ENCODE measurements at places on chromosomes 7 and 10.

DNA sequence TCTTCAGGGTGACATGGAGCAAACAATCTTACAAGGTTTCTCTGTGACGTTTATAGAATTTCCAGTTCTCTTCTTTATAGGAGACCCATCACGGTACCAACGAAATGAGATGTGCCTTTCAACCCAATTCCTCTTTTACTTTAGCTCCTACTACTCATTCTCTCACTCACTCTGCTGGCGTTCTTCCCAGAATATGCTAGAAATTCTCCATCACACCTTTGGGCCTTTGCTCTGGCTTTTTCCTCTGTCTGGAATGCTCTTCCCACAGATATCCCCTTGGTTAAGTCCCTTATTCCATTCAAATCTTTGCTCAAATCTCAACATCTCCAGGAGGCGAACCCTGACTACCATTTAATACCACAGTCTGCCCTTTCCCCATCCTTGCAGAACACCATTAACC, 39.0 kb downstream of the SEMA3C start:
- DNase-seq = no peak

DNA sequence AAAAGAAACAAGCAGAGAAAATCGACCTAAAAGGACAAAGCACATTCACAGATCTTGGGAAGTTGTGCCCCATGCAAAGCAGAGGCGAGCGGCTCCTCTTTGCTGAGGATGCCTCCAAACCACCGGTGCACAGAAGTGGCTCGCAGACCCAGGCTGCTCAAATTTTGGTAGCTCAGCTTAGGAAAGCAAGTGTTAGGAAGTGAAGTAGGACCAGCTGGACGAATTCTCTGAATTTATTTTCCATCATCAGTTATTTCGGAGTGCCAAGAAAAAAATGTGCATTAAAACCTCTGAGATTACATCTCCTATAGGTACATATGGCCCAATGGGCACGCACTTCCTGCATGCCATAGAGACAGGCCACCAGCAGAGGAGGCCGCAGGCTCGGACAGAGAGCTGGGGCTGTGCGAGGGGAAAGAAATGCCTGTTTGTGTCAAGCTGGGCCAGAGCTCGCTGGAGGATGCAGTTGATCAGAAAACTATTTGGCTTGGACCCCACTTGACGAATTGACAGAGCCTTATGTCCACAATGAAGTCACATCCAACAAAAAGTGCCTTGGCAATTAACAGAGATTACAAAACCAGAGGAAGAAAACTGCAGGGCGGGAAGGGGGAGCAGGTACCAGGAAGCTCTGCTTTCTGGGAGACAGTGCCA, 122.3 kb upstream of the LYZL2 start:
- DNase-seq = peak; percentile 90

- DNase-seq = no peak
These were observed 10.2 kb downstream of the BRI3 start for GRCh38 chr7:98291717-98292116.

DNA sequence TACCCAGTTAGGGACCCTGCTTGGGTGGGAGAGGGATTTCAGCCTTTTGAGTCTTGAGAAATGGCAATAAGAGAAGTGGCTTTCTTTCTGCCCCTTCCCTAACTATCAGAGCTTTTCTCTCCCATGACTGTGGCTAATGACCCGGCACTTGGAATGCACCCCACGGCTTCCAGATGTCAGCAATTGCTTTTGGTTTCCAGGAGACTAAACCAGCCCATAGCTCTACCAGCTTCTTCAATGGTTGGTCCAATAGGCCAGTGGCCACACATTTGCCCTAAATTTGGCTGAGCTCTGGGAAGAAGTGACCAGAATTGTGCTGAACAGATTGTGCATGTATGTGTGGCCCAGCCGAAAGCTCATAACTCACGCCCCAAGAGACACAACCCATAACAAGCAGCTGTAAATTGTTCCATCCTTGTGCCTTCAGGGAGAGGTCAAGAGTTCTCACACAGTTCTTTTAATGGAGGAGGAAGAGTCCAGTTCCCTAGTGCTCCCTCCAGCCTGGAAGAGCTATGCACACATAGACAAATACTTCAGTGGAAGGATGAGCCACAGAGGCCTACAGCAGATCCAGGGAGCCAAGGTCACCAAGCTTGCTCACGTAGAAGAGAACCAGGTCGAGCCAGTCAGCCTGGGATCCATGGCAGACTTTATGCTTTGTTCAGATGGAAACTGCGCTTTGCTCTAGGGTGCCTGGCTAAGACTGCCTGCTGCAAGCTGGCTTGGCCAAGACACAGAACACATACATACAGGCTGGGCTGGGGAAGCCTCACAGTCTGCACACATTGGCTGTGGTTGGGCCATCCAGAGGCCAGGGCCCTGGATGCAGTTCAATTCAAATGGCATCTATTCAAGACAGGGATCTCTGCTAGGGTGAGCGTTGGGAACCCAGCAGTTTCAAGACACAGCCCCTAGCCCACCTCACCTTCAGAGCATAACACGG, 131.8 kb upstream of the HABP2 start:
- DNase-seq = no peak

DNA sequence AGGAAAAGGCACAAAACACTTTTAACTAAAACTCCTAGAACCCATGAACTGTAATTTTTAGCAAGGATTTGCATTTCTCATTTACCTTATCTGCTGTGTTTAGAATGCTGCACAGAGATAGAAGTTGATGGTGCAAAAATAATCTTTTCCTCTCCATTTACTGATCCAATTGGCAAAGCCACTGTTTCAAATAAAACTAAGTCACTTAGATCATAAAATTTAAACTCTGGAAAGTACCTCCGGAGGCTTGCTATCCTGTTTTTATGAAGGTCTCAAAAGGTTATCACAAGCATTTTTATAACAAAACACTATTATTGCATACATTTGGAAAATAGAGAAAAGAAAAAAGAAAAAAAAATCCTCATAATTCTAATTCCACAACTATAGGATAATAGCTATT, 7.6 kb downstream of the CPA2 start:
- DNase-seq = no peak

DNA sequence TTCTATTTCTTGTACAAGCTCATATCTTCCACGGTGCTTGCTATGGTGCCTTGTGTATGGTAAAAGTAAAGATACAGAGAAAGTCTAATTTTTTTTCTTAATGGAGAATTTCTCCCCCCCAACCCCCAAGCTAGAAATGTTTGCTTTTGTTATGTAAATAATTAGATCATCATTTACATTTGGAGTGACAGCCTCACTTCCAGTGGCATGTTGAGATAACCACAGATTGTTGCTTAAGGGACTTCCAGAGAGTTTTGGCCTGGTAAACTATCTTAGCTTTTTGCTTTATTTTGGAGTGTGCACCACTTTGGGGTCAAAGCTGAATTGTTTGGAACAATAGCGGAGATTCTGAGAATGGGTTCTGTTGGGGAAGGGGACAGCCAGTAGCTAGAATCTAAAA, 129.7 kb downstream of the ZNF365 start:
- DNase-seq = no peak

- no peak for DNase-seq
These were observed 133.3 kb downstream of the TEX36 start for GRCh38 chr10:125549653-125550052.

DNA sequence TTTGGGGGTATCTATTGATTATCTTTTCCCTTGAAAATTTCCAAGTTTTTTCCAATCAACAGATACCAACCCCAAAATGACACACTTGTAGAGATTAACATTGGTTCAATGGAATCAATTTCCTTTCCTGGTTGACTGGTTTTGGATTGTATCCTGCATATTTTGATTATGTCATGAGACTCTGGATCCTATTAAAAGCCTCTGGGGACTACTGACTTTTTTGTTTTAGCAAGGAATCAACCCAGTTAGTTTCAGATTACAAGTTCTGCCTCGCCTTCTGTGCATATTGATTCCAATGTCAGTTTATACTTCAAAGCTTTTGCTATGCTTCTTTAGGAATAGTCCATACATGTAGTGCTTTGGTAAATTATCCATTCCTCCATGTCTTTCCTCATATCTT, 29.2 kb downstream of the COPG2 start:
- no peak for DNase-seq

DNA sequence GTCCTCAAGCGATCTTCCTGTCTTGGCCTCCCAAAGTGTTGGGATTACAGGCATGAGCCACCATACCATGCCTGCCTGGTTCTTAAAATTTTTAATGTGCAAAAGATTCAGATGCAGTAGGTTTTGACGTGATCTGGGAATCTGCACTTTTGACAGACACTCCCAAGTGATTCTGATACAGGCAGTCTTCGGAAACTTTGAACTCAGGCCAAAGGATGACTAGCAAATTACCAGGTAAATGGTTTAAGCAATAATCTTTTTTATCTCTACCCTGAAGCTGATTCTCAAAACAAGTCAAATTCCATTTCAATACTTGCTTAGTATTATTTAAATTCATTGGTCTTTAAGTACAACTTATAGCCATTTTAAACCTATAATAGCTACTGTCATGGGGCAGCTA, 2.6 kb upstream of the ADO start:
- DNase-seq = no peak

DNA sequence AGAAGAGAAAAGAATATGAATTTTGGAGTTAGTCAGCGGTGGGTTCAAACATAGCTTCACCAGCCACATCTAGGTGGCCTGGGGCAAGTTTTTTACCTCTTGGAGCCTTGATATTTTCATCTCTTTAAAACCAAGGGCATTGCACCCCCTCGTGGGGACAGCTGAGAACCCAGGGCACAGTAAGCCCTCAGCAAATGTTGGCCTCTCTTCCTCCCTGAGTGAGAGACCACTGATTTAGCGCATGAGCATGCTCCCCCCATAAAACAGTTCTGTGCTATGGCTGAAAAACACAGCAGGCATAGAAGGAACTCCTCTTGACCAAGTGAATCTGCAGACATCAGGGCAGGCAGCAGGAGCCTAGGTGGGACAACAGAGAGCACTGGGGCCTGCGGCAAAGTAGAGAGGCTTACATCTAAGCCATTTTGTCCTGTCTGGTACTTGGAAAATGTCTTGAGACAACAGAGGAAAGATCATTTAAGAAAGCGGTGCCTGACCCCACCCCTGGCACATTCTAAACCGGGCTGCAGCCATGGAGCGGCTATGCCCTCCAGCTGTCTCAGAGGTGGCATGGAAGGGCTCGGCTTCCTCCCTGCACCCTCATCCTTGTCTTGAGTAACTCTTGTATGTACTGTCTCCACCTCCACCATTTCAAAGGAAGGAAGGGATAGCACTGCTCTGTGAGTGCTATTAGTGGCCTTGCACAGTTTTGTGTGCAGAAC, 94.7 kb downstream of the ARHGAP22 start:
- no peak for DNase-seq
